ENCODE measurements at places on chromosomes 3 and 15. TPM values are rescaled to one million over a fixed set of nuclear protein-coding genes. Genes with fewer than 3 reads are reported as not detected.

GXYLT2 gene
- 6.1 TPM for total RNA-seq

SNX22 gene
- total RNA-seq: 1.7 TPM

MAGEL2 gene
- total RNA-seq: 1.1 TPM

WNT7A gene
- total RNA-seq: 0.07 TPM

FOXL2NB gene
- 3.9 TPM for total RNA-seq

TRAK1 gene
- 26.9 TPM for total RNA-seq

GOLGA6A gene
- 4.7 TPM for total RNA-seq

KLHL40 gene
- total RNA-seq: not detected

ANP32A gene
- 107 TPM for total RNA-seq

MAP2K5 gene
- 6.3 TPM for total RNA-seq

GABRB3 gene
- total RNA-seq: 89.0 TPM

CPNE9 gene
- total RNA-seq: 0.38 TPM

PTPN23 gene
- total RNA-seq: 21.7 TPM

UBA5 gene
- 26.9 TPM for total RNA-seq

C2CD4B gene
- total RNA-seq: 0.31 TPM

GPD1L gene
- total RNA-seq: 2.0 TPM

EAF2 gene
- 5.5 TPM for total RNA-seq

GOLGA6L9 gene
- 4.0 TPM for total RNA-seq

CNTN3 gene
- total RNA-seq: 0.14 TPM

CEMIP gene
- not detected for total RNA-seq

CCRL2 gene
- total RNA-seq: not detected

LDHAL6B gene
- not detected for total RNA-seq

GPR171 gene
- total RNA-seq: not detected

ACAN gene
- total RNA-seq: 0.33 TPM

CPNE4 gene
- 0.55 TPM for total RNA-seq

RPL39L gene
- 64.2 TPM for total RNA-seq

PLA2G4E gene
- not detected for total RNA-seq

MORC1 gene
- total RNA-seq: not detected

SCAANT1 gene
- total RNA-seq: not detected

CCDC13 gene
- total RNA-seq: 0.48 TPM

KCNMB2 gene
- total RNA-seq: not detected

HIGD1A gene
- total RNA-seq: 111 TPM

GOLGA8G gene
- total RNA-seq: not detected

TNFAIP8L3 gene
- total RNA-seq: 0.28 TPM

NAALADL2 gene
- 0.14 TPM for total RNA-seq

PIERCE2 gene
- total RNA-seq: 1.5 TPM

XCR1 gene
- not detected for total RNA-seq

HES1 gene
- 49.4 TPM for total RNA-seq

C15orf62 gene
- 0.31 TPM for total RNA-seq

ADAMTSL3 gene
- 0.48 TPM for total RNA-seq

CHDH gene
- 11.7 TPM for total RNA-seq

MPI gene
- 50.9 TPM for total RNA-seq

TMEM42 gene
- total RNA-seq: 20.4 TPM

CCDC54 gene
- not detected for total RNA-seq

ZDHHC23 gene
- total RNA-seq: 6.4 TPM

COL7A1 gene
- 29.4 TPM for total RNA-seq

SYNPR gene
- total RNA-seq: 0.24 TPM

TBL1XR1 gene
- 119 TPM for total RNA-seq

SLC24A5 gene
- 0.11 TPM for total RNA-seq

PPP2R3A gene
- total RNA-seq: 10.2 TPM

A4GNT gene
- total RNA-seq: not detected
